ENCODE measurements at places on chromosomes 1 and 21.

GRCh38 chr1:10353282-10353681 lies 45.6 kb upstream of the PGD start:
- DNase-seq, result no peak

- DNase-seq, result peak; percentile 8
These were observed 1539.6 kb downstream of the BRINP3 start for GRCh38 chr1:188937965-188938551.

DNA sequence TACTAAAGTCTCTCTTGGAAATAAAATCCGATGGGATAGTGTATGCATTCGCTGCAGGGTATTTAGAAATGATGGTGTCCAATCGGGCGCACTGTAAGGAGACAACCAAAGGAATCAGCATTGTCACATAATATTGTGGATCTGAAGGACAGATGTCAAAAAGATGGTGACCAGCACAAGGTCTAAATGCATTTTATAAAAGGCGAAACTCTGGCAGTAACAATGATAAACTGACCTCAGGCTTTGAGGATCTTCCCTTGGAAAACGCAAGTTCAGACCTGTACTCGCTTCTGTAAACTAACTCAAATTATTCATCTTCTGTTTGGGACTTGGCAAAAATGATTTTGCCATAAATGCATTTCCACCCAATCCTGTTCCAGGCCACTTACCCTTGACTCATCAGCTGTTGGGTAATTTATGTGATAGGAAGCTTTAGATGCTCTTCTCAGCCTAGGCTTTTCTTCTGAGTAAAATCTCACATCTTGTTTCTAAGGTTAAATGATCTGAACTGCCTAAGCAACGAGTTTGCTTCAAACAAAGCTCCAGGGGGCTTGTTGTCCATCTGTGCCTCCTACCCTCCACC lies 33.8 kb downstream of the STPG1 start:
- DNase-seq, result no peak

DNA sequence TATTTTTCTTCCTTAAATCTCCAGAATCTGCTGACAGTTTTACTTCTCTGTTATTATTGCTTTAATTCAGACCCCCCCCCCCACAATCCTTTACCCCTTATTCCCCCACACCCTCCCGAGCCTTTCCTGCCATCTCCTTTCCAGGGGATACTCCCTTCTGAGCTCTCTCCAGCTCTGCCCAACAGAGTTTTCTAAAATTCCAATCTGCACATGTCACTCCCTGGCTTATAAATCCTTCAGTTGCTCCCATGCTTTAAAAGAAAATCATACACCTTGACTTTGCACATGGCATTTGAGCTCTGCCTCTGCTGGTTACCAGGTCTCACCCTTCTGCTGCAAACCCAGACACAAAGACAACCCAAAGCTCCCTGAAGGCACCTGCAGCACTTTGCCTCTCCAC lies 11.7 kb upstream of the EPS8L3 start:
- DNase-seq, result peak; percentile 25

GRCh38 chr1:73040811-73041210 lies 758.5 kb upstream of the NEGR1 start:
- no peak for DNase-seq

GRCh38 chr1:29880556-29880955 lies 644.2 kb downstream of the PTPRU start:
- DNase-seq, result no peak

DNA sequence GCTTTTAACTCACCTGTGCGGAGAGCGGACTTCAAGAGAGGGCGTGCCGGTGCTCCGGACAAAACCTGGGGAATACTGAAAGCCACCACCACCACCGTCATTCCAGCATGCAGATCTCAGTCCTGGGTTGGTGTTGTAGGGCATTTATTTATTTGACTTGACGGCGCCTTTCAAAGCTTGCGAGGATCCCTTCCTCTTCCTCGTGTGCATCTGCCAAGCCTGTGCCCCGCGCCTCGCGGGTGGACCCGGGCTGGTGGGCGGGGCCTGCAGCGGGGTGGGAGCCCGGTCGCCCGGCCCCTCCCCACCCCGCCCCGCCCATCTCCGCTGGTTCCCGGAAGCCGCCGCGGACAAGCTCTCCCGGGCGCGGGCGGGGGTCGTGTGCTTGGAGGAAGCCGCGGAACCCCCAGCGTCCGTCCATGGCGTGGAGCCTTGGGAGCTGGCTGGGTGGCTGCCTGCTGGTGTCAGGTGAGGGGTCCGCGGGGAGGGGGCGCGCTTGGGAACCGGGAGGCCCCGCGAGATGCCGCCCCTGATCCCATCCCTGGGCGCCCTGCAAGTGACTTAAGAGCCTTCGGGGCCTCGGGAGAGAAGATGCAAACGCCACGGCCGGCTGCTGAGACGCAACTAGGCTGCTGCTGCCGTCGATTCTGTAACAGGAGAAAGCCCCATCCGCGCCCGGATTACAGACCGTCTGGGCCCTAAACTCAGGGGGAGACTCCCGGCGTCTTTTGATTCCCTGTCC lies at the start of gene IL10RB:
Gene IL10RB, plus strand, starts transcription at position 318 of the 739 bp plus-strand sequence. Its CDS starts 99 bp downstream, at position 417.
- peak; percentile 57 for DNase-seq

DNA sequence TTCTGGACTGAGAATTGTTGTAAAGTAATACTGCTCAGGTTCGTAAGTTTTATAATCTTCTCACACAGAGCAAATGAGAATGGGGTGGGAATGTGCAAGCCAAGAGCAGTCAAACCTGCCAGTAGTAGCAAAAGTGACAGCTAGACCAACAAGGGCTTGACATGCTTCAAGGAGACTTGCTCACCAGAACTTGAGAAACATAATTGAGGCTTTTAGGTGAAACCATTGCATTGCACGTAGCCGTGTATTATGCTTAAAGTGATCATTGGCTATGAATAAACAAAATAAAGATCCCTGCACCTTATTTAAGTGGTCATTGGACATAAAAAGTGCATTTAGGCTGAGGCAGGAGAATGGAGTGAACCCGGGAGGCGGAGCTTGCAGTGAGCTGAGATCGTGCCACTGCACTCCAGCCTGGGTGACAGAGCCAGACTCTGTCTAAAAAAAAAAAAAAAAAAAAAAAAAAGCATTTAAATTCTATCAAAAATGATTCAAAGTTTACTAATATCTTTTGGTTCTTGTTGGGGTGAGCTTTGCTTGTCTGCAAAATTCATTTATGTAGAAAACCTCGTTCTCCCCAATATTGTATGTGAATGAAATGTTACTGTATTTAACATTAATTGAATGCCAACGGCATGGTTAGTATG lies 11.8 kb upstream of the CCT8 start:
- DNase-seq, result no peak

GRCh38 chr1:175833502-175833901 lies 90.1 kb upstream of the TNR start:
- DNase-seq, result no peak

DNA sequence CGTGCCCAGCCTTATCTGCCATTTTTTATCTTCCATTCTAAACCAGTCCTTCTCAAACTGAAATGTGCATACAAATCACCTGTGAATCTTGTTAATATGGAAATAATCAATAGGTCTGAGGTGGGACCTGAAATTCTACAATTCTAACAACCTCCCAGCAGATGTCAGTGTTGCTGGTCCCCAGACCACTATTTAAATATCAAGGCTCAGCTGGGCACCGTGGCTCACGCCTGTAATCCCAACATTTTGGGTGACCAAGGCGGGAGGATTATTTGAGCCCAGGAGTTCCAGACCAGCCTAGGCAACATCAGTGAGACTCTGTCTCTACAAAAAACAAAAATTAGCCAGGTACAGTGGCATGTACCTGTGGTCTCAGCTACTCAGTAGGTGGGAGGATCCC lies 4.1 kb downstream of the UQCRHL start:
- DNase-seq, result peak; percentile 43

DNA sequence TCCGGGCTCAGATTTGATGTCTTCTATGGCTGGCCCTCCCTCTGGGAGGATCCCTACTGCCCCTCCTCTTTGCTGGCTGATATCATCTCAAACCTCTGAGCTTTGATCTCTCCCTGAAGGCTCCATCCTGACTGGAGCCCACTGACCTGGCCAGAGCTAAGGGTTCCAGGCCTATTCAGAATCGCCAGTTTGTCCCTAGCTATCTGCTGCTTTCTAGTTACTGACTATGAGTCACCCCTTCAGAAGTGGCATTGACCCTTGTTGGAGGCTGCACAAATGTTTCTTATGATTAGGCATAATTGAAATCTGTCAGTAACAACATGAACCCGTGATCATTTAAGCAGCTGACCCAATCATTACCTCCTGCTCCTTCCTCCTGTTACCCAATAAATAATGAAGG lies 87.1 kb downstream of the ABCA4 start:
- no peak for DNase-seq

- DNase-seq, result no peak
These were observed 4.2 kb downstream of the CLIC6 start for GRCh38 chr21:34673006-34673405.

- peak; percentile 85 for DNase-seq
These were observed at the start of gene CSMD2 for GRCh38 chr1:34164771-34165391. TSS of gene CSMD2 (minus strand) at chr1:34165230. CDS start at chr1:34165097, 133 bp downstream.

GRCh38 chr21:25931765-25932164 lies 197.0 kb downstream of the GABPA start:
- DNase-seq, result no peak

GRCh38 chr1:109535481-109535880 lies 4.2 kb upstream of the GPR61 start:
- DNase-seq, result no peak

GRCh38 chr1:172658871-172659453 lies at the start of gene FASLG:
TSS of gene FASLG (plus strand) at chr1:172659103. CDS start at chr1:172659202, 99 bp downstream.
- DNase-seq, result no peak

DNA sequence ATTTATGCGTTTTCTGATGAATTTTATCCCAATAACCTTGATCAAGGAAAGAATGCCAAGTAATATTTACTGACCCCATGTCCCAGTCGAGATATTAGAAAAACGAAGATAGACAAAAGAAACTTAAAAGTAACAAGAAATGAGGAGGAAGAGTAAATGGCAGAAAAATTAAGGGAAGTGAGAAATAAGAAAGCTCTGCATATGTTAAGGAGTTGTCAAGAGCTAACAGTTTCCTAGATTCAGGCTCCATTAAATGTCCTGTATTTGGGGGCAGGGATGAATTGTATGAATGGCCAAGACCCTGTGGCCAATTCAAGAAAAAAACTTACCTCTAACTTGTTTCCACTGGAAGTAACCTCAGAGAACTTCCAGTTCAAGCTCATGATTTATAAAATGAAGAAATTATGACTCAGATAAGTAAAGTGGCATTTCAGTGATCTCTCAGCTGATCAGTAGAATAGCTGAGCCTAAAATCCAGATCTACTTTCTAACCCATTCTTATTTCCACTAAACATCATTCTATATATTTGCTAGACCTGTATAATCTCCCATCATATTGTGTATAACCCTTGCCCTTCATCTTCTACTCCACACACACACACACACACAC lies 73.2 kb downstream of the ZC3H11B start:
- DNase-seq, result no peak

DNA sequence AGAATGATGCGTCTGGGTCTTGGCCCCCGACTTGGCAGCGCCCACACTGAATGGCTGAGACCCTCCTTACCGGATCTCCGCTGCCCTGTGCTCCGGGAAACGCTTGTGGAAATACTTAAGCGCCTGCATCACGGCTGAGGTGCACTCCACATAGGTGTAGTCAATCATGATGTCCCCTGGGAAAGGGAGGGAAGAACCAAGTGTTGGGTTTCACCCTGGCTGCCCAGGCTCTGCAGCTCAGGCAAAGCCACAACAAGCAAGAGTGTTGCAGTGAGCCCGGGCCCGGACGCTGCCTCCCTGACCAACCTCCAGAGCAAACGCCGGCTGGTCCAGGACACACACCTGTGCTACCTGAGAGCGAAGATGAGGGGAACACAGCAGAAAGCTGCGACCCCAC lies 21.5 kb upstream of the SPATC1L start:
- no peak for DNase-seq

- DNase-seq, result no peak
These were observed 97.7 kb downstream of the TLR5 start for GRCh38 chr1:223045164-223045957.

DNA sequence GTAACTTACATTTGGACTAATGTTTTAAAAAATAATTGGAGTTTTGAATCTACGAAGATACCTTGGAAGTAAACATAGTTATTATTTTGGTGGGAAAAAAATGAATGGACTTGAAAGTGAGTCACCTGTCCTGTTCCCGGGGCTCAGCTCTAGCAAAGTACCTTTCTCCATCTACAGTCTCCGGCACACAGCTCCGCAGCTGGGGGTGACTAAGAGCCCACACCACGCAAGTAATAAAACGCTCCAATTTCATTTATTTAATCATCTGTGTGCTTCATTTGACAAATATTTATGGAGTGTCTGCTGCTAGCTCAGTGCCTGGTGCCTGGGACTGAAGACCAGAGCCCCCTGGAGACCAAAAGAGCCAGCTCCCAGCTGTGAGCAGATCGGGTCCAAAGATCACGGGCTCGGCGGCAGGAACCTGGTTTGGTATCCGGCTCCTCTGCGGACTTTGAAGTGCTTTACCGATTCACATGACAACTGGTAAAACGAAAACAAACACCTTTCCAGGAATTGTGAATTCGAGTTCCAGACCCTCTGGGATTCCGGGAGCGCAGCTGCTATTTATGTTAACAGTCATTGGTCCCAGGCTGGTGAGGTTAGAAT lies 1.7 kb upstream of the RIPK4 start:
- peak; percentile 87 for DNase-seq

GRCh38 chr1:226424221-226425003 lies 16.5 kb upstream of the PARP1 start:
- peak; percentile 58 for DNase-seq

- DNase-seq, result peak; percentile 89
These were observed 6.1 kb upstream of the PLA2G5 start for GRCh38 chr1:20063861-20064292.

DNA sequence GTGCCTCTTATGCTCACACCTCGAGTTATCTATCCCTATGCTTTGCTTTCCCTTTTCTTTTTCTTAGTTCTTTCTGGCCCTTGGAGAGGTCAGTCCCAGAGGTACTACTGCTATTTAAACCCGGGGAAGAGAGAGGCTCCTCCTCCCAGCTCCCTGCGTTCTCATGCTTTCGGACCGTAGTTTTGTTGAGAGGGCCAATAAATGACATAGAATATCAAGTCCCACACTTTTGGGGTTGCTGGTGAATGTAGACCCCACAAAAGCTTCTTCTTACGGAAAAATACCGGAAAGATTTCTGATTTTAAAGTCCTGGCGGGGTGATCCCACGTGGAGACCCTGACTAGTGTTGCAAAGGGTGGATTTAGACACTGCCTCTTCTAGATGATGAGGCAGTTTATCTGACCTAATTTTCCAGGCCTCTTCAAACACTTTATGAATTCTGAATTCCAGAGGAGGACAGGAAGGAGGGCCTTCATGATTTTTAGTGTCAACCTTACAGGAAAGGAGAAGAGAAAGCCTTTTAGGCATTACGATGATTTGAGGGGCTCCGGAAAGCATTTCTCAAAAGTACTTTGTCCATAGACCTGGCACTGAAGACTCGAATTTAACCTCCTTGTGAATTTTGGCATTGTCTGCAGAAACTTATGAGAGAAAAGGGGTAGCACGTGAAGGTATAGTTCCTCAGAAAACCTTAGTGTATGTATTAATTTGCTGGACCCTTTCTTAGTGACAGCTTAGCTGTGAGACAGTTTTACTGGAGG lies 694 bp downstream of the TMEM167B start:
- peak; percentile 54 for DNase-seq

GRCh38 chr1:243841507-243841906 lies 8.5 kb downstream of the AKT3 start:
- peak; percentile 30 for DNase-seq
